Dermis microvascular lymphatic vessel endothelial cell (primary cell): ENCODE measurements at places on chromosomes 7 and 10. TPM values are rescaled to one million over a fixed set of nuclear protein-coding genes. Genes with fewer than 3 reads are reported as not detected.

GRCh38 chr10:27944005-27944404 is 54.9 kb downstream of the ODAD2 start:
- no peak for DNase-seq

Gene SPDYE1
- total RNA-seq, result not detected in 2 replicates

Gene FGF8
- not detected in 2 replicates for total RNA-seq

Gene BLVRA
- total RNA-seq, result 21.6 and 24.0 TPM in 2 replicates

- no peak for DNase-seq
Measured at GRCh38 chr7:25503306-25503705, 275.0 kb upstream of the NPVF start.

- DNase-seq, result peak; percentile 59
Measured at GRCh38 chr7:108452707-108453106, 3.5 kb downstream of the NRCAM start.

GRCh38 chr10:14192746-14193145 is 138.0 kb downstream of the FRMD4A start:
- no peak for DNase-seq

- DNase-seq, result peak; percentile 43
Measured at GRCh38 chr10:101889256-101890210, 45.9 kb upstream of the KCNIP2 start.

- no peak for DNase-seq
Measured at GRCh38 chr7:23788843-23789242, 78.8 kb downstream of the STK31 start.

Gene WNT8B
- total RNA-seq, result under 0.01 TPM in 1 of 2 replicates, not detected in the other

DNA sequence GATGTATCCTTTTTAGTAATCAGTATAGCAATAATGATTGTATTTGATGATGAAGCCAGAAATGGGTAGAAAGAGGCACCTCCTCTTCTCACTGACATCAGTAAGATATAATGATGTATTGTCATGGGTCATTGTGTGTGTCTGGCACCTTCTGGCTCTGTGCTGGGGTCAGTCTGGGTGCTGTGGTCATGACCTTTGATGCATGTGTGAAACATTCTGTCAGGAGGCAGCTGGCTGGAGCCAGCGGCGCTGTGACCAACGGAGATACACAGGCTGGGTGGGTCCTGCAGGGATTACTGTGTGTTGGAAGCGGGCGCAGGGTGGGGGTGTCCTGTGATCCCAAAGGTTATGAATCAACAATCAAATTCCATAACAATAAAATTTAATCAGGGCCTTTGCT is 35.2 kb downstream of the EEPD1 start:
- no peak for DNase-seq

Gene GIMAP5
- 255 and 501 TPM in 2 replicates for total RNA-seq

DNA sequence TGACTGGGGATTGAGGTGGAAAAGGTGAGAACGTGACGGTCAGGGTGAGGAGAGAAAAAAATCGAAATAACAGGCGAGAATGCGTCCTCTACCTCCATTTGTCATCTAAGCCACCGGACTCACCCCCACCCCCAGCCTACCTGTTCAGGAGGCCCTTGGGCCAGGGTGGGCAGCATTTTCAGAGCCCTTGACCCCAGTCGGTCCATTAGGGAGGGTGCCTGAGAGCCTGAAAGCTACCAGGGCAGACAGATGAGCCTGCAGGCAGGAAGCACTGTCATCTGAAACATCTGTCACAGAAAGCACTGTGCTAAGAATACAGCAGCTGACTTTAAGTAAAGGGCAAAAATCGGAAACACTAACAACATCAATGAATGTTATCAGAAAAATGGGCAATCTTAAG is 47.0 kb downstream of the MAD1L1 start:
- DNase-seq, result no peak

DNA sequence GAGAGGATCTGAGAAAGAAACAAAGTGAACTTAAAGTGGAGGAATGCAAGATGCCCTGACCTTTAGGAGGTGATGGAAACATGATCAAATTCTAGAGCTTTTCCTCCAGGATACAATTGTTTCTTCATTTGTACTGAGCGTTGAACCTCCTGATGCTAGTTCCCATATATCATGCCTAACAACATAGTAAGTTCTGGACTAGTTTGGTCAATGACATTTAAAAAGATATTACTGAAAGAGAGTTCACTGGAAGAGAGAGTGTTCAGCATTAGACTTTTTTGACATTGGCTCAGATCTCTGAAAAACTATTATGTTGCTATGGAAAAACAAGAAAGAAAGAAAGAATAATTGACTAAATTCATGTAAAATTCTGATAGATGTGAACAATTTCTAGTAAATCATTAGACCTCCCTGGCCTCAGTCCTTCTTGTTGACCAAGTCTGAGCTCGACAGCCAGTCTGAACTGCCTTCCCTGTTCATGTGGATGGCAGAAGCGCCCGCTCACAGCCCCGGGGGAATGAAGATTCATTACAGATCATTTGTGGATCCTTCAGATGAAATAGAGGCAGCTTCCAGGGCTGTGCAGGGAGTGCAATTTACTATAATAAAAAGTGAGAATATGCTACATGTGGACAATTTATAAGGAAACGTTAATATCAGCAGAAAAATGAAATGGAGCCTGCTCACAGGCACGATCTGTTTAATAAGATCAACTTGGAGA is 442.1 kb downstream of the GRID1 start:
- DNase-seq, result no peak

- no peak for DNase-seq
Measured at GRCh38 chr7:101420436-101420835, 57.8 kb downstream of the COL26A1 start.

Gene C7orf57
- total RNA-seq, result under 0.01 TPM in 1 of 2 replicates, not detected in the other

DNA sequence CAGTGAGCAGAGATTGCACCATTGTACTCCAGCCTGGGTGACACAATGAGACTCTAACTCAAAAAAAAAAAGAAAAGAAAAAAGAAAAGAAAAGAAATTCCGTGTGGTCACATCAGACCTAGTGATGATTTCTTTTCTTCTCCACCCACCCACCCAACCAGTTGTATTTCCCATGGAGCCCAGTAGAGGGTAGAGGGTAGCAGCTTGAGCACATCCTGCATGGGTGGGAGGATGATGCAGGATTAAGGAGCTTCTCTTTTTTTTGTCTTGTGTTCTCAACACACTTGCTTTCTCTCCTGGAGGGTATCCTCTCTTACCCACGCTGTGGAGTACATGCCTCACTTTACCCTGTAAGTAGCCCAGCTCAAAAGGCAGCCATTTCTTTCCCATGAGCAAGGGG is 118.6 kb upstream of the CARD11 start:
- DNase-seq, result no peak

- peak; percentile 59 for DNase-seq
Measured at GRCh38 chr10:101301111-101301731, 52.7 kb upstream of the BTRC start.
